ENCODE measurements at places on chromosomes 13 and 19.

DNA sequence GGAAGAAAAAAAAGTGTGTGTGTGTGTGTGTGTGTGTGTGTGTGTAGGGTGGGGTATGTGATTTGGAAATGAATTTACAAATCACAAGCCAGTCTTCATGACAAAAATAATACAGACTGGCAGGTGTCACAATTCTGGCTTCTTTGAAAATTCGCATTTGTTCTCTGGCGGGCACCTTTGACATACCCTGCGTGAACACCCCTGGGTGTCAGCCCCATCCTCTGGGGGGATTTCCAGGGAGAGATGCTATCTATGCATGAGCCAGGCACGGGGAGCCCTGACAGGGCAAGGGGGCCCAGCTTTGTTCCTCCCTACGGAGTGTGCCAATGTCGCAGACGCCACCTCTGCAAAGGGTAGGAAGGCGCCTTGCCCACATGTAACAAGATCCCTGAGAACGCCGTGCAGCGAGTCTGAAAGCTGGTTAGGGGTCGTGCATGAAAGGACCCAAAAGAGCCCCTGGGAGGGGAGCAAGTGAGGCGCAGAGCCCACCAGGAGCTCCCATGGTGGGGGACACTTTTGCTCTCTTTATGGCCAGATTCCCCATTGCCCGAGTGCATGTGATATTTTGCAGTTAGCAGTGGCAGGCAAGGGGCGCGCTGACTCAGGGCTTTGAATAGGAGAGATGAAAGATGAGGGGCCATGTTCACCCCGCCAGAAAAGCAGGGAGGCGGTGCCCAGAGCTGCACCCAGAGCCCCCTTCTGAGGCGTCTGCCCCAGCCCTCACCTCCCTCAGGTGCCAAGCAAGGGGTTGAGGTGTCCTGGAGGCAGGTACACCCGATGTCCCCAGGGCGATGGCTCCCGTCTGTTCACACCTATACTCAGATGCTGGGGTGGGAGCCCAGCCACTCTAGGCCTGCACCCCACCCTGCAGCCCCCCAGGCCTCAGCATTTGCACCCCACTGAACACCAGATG lies 45.3 kb downstream of the KLF2 start:
- DNase-seq, result no peak

DNA sequence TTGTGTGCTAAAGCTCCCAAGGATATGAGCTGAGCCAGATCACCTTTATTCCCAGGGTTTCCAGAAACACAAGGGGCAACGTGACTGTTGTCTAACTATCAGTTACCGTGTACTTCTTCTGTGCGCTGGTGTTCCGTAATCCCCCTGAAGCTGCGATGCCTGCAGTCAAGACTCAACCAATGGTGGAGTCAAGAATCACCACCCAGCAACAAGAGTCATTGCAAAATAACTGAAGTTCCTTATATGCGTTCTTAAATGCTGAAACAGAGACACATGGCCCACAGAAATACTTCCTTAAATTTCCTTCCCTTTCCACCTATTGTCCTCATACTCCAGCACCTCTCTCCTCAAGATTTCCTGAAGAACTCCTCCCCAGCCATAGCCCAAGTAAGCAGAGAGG lies 200.2 kb downstream of the KATNAL1 start:
- DNase-seq, result no peak

GRCh38 chr19:6854758-6855157 lies 32.6 kb upstream of the ADGRE1 start:
- no peak for DNase-seq

DNA sequence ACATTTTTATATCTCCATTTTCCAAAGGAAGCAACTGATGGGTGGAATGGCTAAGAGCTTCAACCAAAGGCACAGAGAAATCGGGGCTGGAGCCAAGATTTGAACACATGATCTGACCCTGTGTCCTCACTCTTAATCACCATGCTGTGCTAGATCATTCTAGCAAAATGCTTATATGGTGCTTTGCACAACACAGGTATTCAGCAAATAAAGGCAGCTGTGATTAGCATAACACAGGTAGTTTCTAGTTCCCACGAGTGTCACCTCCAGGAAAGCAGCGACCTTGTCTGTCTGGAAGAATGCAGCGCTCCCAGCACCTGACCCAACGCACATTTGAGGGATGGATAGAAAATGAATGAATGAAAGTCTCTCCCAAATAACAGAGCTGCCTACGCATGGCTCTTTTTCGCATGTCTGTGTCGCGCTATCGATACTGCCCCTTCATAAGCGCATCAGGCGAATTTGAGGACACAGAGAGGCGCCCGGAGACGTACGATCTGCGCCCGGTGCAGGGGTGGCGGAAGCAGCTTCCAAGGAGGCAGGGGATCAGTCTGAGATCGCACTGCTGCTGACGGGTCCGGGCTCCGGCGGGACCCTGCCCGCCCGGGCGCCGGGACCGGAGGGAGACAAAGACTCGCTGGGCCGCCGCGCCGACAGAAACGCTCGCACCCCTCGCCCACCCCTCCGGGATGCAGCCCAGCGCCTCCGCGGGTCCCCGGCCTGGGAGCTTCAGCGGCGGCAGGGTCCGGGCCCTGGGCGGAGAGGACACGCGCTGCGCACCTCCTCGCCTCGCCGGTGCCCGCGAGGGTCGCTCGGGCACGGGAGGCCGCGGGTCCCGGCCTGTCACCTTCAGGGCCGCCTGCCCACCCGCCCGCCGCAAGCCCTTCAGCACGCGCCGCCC lies 609 bp downstream of the EPS15L1 start:
- no peak for DNase-seq

- no peak for DNase-seq
Observed at GRCh38 chr19:8358948-8359347, 5.0 kb upstream of the ANGPTL4 start.

DNA sequence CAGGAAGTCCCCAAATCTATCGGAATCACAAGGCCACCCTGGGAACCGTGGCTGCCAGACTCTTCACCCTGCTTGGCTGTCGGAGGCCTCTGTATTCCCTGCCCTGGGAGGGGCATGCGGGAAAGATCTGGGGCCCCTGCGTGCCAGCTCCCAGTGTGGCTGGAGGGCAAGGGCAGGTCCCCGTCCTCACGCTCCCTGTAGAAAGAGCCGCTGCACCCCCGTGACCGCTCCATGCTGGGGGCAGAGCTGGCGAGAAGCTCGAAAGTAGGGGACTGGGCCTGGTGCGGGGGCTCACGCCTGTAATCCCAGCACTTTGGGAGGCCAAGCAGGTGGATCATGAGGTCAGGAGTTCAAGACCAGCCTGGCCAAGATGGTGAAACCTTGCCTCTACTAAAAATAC lies 208.4 kb upstream of the SOX1 start:
- no peak for DNase-seq

DNA sequence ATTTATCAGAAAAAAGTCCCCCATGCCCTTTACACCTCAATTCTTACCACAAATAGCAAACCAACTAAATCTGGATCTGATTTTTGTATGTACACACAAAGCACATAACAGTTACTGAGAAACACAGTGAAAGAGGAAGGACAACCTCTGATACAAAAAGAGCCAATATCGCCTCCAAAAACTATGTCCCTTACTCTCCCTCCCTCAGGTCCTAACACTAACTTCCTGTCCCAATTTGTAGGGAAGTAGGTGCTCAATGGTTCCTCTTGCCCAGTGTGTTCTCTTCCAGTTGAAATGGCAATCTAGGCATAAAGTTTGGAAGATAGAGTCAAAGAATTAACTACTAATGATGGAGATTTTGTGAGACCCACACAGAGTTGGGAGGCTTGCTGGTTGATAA lies 15.8 kb upstream of the FPR3 start:
- DNase-seq, result no peak

- DNase-seq, result no peak
Observed at GRCh38 chr13:107392205-107392604, 823.1 kb downstream of the LIG4 start.

DNA sequence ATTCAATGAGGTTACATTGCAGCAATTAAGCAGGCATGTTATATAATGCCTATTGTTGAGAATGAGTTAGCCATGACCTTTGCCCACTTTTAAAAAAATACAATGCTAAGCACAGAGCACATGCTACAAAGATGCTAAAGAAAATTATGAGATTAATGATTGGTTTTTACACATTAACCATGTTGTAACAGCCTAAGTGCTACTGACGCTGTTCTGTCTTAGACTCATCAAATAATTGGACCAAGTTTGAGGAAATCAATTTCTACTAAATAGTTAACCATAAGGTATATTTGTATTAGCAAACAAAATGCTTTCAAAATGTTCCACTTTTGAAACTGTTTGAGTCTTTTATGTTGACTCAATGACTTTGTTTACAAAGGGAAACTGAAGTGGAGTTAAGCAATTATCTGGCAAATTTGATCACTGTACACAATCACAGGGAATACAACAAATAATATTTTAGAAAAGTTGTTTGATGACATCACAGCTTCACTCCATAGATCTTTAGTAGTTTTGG lies 14.3 kb downstream of the MIR17HG start:
- DNase-seq, result no peak

DNA sequence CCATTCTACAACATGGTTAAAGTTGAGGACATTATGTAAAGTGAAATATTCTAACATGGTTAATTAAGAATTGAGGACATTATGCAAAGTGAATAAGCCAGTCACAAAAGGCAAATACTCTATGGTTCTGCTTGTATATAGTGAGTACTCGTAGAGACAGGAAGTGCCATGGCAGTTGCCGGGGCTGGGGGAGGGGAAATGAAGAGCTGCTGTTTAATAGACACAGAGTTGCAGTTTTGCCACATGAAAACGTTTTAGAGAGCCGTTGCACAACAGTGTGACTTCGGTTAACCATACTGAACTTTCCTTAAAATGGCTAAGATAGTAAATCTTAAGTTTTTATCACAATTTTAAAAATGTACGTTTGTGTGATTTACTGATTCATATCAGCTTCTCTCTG lies 176.9 kb downstream of the SHISA2 start:
- DNase-seq, result no peak

GRCh38 chr19:42023121-42023942 lies 29.3 kb upstream of the ATP1A3 start:
- no peak for DNase-seq

GRCh38 chr19:42068756-42069571 lies 1.0 kb downstream of the GRIK5 start:
- no peak for DNase-seq

GRCh38 chr13:48138270-48138669 lies 43.4 kb upstream of the MED4 start:
- DNase-seq, result no peak

DNA sequence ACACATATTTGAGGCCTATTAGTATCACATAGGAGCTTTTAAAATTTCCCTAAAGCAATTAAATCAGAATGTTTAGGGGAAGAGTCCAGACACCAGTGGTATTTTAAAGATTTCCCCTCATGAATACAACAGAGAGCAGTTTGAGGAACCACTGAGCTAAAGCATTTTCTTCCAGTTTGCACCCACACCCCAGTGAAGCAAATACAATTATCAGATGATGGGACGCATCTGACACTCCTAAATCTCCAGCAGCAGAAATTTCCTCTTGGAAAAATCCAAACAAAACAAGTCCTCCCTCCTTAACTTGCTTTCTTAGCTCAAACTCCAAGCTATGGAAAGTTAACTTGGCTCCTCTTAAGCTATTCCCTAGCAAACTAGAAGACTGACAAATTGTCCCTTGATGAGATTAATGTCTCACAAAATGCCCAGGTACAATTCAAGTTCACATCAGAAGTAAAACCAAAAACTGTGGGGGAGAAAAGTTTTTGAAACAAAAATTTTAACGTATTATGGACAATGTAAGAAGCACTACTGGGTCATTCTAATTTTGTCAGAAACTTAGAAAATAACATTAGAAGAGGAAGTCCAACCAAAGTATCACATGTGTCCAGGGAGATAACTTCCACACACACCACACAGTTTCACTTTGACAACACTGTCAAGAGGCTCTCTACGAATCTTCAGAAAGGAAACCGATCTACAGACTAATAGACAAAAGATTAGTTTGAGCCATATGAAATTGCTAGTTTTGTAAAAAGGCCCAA lies 74.1 kb downstream of the ABCC4 start:
- DNase-seq, result no peak

- no peak for DNase-seq
Observed at GRCh38 chr19:29562299-29563297, 36.8 kb downstream of the VSTM2B start.

DNA sequence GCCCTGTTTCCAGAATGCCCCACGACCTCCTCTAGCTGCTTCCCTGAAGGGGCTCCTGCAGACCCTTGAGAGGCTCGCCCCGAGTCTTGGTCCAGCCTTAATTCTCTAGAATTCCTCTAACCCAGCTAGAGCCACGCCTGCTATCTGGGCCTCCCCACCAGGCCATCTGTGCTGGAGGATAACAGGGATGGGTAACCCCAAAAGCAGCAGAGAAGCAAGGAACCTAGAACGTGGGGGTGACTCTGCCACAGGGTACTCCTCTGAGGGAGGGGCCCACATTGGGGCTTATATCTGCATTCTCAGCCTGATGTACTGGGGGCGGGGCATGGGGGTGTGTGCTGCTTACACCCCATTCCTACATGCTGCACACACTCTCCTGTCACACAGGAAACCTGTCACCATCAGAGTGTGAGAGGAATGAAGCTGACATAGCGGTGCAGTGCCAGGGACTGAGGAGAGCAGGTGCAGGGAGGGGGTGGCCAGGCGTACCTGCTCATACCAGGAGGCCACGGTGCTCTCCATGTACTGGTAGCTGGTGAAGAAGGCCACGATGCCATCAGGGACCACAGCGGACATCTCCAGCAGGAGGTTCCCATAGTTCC lies 13.8 kb downstream of the KLC3 start:
- DNase-seq, result no peak

- no peak for DNase-seq
Observed at GRCh38 chr19:14428882-14429416, 4.2 kb upstream of the PKN1 start.

- DNase-seq, result no peak
Observed at GRCh38 chr19:8075158-8076074, 22.9 kb downstream of the CCL25 start.

GRCh38 chr13:51825165-51825592 lies 19.8 kb downstream of the TMEM272 start:
- DNase-seq, result no peak

GRCh38 chr13:19695428-19695827 lies 62.0 kb downstream of the MPHOSPH8 start:
- DNase-seq, result no peak

DNA sequence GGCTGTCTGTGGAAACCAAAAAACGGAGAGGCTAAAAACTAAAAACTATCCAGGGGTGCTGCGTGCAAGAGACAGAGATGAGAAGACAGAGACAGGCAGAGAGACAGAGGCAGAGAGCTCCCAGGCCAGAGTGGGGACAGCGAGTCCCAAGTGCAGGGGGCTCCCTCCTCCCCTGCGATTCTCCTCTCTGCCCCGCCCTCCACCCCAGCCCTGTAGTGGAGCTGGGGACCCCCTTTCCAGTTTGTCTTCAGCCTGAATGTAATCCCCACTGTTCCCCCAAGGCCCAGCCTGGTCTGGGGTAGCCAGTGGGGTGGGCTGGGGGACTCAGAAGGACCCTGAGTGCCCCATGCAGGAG lies 2.0 kb downstream of the NFIC start:
- DNase-seq, result no peak

GRCh38 chr13:28273919-28274318 lies 135.6 kb downstream of the PAN3 start:
- DNase-seq, result no peak

DNA sequence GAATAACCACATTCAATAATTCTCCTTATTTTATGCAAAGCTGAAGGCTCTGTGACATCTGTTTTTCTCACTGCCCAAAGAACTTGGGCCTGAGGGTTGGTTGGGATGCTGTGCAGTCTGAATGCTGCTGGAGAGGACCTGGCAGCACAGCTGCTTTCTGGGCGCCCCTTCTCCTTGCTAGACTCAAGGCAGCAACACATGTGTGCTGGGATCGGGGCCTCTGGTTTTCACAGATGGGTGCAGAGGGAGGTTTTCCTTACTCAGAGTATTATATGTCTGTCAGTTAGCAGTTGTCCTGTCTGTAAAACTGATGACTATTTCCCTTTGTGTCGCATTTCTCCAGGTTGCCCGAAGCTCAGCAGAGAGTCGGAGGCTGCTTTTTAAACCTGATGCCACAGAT lies 53.2 kb upstream of the TEX29 start:
- no peak for DNase-seq

All from GM12891 (cell line).